Bronchial epithelial cell (primary cell): ENCODE measurements at places on chromosomes 12 and 14.
A peak's percentile ranks its signal among the peaks of the same experiment; 100 is the strongest.

DNA sequence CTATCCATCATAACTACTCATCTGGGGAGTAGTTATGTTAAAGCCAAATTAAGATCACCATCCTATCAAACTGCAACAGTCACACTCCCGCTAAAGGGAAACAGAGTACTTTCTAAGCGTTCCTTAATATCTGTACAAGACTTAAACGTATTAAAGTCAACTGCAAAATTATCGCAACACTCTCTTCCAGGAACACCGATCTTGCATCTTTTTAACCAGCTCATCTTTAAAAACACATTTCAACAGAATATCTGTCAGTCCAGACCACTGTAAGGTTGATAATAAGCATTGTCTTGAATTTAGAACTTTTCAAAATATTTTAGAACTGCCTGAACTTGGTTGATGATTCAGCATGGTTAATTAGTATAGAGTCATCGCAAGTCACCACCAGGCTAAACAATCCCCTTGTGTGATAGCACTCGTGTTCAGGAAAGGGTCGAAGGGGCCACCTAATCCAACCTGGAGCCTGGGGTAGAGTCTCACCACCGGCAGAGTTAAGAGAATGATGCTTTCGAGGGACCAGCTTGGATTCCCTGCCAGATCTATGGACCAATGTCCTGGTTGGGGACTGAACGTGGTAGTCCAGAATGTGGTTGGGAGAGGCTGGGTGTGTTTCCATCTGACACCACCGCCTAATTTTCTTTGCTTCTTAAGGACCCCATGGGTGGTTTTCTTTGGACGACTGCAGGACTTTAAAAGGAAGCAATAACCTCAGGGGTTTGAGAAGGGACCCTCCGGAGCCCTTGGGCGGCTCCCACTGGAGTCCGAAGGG lies 890 bp downstream of the SPTLC2 start:
- DNase-seq: peak; percentile 71

DNA sequence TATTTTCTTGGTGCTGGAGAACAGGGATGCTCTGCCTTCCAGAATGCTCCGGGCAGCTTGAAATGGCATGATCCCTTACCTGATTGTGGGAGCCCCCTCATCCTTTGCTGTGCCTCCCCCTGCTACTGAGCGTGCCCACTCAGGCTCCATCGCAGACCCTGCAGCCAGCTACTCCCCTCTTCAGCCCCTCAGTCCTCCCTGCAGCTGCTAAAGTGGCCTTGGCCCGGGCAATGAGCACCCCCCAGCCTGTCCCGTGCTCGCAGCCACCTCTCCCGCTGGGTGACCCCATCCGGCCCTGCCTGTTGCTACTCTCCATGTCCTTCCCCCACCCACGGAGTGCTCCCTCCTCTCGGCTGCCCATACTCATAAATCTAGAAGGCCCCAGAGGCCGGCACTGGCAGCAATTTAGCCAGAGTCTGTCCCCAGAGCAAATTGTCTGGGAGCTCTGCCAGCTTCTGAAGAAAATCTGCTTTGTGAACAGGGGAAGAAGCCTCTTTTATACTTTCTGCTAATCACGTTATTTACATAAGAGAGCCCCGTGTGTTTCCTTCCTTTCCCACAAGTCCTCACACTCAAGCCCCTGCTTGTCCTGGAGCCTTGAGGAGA lies 143.7 kb upstream of the FRMD6 start:
- peak; percentile 40 for DNase-seq

DNA sequence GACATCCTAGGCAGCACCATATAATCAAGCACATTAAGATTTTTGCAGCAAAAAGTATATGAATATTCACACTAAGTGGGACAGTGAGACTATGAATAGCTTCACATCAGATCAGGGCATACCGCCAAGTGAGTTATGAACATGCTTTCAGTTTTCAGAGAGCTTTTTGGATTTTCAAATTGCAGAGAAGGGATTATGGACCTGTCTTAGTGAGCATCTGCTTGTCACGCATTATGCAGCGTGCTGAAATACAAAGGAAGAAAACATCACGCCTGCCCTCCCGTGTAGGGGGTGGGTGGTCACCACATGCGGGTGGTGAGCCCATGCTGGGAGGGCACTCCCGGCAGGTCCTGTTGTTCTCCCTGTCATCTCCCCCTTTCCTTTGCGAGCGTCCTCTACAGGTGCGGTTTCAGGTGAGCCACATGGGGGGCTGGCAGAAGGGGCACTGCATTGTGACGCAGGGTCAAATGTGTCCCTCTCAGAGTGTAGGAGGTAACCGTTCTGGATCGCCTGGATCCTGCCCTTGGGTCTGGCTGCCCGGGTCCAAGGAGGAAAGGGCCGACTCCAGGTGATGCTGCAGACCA lies 42.6 kb downstream of the TRAF3 start:
- no peak for DNase-seq

- DNase-seq: no peak
Observed at GRCh38 chr14:74683406-74683805, 29.5 kb downstream of the AREL1 start.

DNA sequence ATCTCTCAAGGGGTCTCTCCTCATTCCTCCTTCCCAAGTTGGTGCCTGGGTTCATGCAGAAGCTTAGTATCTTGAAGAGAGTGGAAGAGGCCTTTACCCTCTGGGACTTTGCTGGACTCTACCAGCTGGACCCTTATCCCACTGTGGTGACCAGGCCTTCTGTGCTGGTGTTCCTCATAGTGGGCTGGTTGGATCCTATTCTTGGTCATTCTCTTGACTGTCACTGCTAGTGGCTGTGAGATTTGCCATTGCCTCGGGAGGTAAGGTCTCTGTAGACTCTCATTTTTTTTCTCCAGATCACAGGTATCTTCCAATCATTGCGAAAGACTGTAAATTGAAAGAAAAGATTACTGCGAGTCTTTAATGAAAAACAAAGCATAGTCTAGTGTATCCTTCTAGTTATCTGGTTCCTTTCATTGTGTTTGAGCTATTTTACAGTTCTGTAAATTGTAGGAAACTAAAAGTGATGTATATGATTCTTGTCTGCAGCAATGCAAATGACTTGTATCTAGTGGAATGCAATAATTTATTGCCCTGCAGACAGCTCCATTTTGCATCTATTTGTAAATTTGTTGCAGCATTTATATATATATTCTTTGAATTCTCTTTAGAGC lies 217.9 kb downstream of the AEBP2 start:
- DNase-seq: no peak

GRCh38 chr14:58296726-58297125 lies 1.6 kb upstream of the ARID4A start:
- peak; percentile 48 for DNase-seq

GRCh38 chr14:57317248-57317833 lies 48.6 kb downstream of the AP5M1 start:
- DNase-seq: peak; percentile 77

DNA sequence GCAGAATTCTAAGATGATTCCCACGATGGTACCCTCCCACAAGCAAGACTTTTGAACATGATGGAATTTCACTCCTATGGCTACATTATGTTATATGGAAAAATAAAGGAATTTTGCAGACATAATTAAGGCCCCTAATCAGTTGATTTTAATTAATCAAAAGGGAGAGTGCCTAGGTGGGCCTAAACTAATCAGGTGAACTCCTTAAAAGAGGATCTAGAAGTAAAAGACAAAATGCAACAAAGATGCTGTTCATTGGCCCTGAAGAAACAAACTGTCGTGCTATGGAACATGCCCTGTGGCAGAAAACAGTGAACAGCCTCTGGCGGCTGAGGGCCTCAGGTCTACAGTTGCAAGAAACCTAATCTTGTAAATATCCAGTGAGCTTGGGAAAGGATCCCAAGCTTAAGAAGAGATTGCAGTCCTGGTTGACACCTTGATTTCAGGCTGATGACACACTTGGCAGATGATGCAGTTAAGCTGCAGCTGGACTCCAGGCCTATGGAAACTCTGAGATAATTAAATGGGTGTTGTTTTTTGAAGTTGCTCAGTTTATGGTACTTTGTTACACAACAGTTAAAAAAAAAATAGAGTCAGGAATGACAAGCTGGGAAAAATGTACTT lies 13.8 kb downstream of the TMCC3 start:
- DNase-seq: peak; percentile 67

DNA sequence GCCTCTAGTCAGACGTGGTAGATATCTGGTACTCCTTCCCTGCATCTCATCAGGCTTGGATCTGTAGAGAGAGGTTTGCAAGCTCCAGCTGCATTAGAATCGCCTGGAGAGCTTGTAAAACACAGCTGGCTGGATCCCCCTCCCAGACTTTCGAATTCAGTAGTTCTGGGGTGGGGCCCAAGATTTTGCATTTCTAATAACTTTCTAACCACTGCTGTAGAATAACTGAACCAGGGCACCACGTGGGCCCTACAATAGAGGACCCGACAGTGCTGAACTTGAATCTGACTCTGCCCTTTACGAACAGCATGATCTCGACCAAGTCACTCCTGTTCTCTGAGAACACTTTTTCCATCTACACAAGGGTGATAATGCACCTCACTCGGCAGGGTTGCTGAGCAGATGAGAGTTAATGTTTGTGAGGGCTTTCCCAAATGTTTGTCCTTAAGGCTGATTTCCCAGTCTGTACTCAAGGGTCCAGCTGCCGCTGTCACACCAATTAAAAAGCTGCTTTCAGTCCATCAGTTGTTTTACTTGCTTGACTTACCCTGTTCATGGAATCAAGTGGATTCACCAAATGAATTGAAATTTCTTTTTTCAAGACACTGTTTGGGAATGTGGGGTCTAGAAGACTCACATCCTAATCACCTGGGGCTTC lies 86.6 kb upstream of the SLC24A4 start:
- DNase-seq: no peak

- no peak for DNase-seq
Observed at GRCh38 chr14:22870811-22871223, 723 bp upstream of the LRP10 start.

- no peak for DNase-seq
Observed at GRCh38 chr12:121240062-121240420, 30.1 kb downstream of the P2RX4 start.

DNA sequence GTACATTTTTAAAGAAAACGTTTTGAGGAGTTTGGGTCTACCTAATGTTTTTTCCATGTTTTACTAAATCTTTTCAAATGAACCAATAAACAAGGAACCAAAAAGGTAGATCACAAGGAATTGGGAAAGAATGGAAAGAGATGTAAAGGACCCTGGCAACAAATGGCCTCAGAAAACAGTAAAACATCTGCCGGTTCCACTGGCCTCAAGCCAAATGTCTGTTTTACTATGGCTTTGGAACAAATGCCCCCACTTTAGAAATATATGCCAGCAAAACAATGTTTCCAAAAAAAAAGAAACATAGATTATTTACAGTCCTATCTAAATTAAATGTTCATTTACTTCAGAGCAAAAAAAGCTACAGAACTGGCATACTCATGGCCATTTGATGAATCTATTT lies 3.0 kb downstream of the TRMT5 start:
- no peak for DNase-seq

GRCh38 chr14:54364555-54365415 lies 32.0 kb upstream of the CDKN3 start:
- peak; percentile 50 for DNase-seq

DNA sequence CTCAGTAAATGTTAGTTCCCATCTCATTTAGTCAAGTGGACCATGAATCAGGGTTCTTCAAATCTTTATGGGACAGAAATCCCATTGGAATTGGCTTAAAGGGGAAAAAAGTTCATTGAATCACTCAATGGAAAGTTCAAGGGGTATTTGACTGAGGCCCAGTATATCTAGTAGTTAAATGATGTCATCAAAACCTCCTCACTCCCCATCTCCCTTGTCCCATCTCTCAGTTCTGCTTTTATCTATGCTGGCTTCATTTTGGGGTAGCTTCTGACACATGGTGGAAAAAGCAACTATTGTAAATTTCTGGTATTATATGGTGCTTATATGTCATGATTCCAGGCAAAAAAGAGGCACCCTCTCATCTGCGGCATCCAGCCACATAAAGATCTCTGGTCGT lies 51.9 kb downstream of the DAAM1 start:
- DNase-seq: no peak

- no peak for DNase-seq
Observed at GRCh38 chr14:73232984-73233383, 4.3 kb upstream of the PAPLN start.

- peak; percentile 7 for DNase-seq
Observed at GRCh38 chr12:49872781-49873181, 29.9 kb upstream of the BCDIN3D start.

GRCh38 chr14:34699873-34700621 lies 14.3 kb downstream of the CFL2 start:
- DNase-seq: peak; percentile 97

DNA sequence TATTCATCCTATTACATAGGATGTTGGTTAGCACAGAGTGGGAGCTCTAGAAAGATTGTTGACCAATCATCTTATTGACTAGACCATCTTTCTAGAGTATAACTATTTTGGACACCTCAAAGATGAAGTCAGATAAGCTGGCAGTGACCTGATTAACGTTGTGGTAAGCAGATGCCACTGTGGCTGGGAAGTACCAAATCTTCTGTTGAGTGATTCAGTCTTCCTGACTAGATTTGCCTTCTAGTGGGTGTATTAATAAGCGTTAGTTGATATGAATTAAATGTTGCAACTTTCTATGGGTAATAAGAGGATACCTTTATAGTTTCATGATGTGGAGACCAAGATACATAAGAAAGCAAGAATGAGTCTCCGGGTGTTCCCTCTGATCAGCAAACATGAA lies 51.2 kb upstream of the HELB start:
- no peak for DNase-seq

DNA sequence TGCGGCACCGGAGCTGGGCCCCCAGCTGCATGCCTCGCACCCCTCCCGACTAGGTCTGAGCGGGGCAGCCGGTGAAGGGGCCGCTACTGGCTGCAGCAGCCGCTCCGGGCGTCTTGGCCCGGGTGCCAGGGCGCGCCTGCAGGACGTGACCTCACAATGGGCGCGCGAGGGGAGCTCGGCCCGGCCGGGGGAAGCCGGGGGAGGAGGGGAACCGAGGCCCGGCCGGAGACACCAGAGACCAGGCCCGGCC lies 353 bp downstream of the BAG5 start:
- DNase-seq: no peak

DNA sequence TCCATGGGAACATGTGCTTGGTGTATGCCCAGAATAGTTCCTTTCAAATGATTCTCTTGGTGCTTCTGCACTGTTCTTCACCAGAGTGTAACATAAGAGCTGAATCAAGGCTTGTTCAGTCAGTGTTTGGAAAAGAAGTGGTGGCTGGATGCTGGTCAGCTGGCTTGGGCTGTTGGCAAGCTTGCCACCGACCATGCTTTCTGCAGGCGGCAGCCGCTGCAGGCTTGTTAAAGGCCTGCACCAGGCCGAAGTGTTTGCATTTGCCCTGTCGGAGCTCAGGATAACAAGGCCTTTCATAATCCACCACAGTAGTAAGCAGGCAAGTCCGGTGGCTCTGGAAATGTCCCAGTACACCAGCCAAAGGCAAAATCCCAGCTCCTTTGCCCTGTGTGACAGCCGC lies 26.9 kb downstream of the DAAM1 start:
- no peak for DNase-seq

DNA sequence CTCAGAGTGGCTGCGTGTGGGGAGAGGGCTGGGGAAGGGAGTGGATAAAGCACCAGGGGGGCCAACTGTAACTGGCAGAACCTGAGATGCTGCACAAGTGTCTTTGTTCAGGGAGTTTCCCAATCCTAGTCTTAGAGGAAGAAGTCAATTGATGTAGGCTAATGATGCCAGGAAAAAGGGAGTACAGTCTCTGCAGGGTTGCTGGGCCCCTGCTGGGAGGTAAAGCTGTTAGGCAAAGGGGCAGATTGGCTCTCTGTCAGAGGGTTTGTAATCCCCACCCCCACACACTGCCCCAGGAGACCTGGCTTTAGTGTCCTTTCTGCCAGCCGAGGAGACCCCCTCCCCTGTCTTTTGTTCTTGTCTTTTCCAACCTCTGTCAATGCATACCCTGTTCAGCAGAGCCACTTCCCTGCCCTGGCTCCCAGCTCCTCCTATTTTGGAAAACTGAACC lies 178.4 kb downstream of the KCNA5 start:
- DNase-seq: no peak

GRCh38 chr12:10601860-10602259 lies 11.5 kb downstream of the MAGOHB start:
- no peak for DNase-seq
